Jurkat, Clone E6-1 (cell line): ENCODE measurements at places on chromosomes 13 and 19.
A peak's percentile ranks its signal among the peaks of the same experiment; 100 is the strongest.

DNA sequence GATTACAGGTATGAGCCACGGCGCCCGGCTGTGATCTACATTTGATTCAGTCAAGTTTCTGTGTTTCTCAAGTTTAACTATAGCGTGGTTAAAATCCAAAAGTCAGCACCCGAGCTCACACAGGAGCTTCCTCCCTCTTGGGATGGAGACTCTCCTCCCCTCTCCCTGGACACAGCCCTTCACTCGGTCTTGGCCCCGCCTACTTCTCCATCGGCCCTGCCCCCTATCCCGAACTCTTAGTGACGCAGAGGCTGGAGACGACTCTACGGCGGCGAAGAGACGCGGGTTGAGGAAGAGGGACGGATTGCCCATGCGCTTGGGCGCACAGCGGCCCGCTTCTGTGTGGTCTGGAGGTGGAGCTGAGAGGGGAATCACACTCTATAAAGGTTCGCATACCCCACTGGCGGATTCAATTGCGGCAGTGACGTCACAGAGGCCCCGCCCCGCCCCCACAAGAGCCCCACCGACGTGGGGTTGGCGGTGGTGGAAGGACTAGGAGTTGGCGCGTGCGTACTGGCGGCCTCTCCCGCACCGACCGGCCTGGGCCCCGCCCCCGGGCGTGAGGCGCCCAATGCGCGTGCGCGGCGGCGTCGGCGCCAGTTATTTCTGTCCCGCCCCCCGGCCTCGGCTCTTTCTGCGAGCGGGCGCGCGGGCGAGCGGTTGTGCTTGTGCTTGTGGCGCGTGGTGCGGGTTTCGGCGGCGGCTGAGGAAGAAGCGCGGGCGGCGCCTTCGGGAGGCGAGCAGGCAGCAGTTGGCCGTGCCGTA, at the start of gene TRIM28:
Gene TRIM28, plus strand, starts transcription at position 239 of the 765 bp plus-strand sequence. CDS start 694 bp downstream, outside the sequence.
- DNase-seq: peak; percentile 98

DNA sequence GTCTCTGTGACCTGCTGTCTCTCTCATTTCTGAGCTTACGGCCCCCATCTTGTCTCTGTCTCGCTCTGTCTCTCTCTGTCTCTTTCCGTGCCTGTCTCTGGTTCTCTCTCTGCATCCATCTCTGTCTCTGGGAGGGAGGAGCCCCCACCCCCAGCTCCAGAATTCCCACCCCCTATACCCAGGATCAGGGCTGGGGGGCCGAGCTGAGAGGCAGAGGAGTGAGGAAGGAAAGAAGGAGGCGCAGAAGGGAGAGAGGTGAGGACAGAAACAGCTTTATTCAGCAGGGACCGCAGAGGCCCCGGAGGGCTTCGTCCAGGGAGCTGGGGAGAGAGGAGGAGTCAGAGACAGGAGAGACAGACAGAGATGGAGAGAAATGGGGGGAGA, 14.0 kb downstream of the JOSD2 start:
- no peak for DNase-seq

GRCh38 chr13:48962281-48962680, 13.4 kb upstream of the FNDC3A start:
- DNase-seq: no peak

- DNase-seq: no peak
These were observed 44.7 kb downstream of the EFNB2 start for GRCh38 chr13:106490569-106491321.

- no peak for DNase-seq
These were observed 2.0 kb upstream of the SPACA6 start for GRCh38 chr19:51691074-51691583.

- no peak for DNase-seq
These were observed 105.0 kb downstream of the STK24 start for GRCh38 chr13:98471934-98472333.

- no peak for DNase-seq
These were observed 89.8 kb upstream of the MYCBP2 start for GRCh38 chr13:77416666-77417212.

GRCh38 chr19:50723069-50723468, at the start of gene CLEC11A:
CLEC11A (plus strand) TSS chr19:50723364; CDS start chr19:50723526, 162 bp downstream.
- DNase-seq: peak; percentile 63

DNA sequence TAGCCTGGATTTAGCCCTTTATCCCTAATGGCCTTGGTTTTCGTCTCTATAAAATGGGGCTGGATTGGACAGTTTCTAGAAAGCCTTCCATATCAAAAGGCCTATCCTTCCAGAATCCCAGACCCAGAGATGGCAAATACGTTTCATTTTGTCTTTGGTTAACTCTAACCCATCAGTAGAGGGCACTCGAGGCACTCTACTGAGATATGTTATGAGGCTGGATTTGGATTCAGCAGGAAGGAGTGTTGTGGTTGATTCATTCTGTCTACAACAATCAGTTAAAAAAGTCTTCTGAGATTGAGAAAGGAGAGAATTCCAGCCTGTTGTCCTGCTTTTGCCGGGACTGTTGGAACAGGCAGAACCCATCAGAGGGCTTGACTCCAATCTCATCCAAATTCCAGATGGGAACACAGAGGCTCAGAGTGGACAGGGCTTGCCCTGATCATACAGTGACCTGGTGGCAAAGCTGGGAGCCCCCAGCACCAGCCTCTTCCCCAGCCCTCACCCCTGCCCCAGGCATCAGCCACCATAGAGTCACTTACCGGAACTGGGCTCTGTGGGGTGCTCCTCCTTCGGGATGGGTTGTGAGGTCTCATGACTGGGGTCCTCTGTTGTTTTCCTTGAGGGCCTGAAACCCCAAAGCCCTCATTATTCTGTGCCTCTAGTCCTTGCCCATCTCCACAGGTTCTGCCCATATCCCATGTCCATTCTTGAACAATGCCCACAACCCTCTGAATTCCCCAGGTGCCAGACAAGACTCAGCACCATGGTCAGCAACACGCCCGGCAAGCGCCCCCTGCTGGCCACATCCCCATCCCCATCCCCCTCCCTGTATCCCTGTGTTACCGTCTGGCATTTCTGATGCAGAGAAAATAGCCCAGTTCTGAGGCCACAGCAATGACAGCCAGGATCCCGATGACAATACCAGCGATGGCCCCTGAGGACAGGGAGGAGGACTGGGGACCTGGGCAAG, 12.3 kb upstream of the ZNF180 start:
- DNase-seq: no peak

DNA sequence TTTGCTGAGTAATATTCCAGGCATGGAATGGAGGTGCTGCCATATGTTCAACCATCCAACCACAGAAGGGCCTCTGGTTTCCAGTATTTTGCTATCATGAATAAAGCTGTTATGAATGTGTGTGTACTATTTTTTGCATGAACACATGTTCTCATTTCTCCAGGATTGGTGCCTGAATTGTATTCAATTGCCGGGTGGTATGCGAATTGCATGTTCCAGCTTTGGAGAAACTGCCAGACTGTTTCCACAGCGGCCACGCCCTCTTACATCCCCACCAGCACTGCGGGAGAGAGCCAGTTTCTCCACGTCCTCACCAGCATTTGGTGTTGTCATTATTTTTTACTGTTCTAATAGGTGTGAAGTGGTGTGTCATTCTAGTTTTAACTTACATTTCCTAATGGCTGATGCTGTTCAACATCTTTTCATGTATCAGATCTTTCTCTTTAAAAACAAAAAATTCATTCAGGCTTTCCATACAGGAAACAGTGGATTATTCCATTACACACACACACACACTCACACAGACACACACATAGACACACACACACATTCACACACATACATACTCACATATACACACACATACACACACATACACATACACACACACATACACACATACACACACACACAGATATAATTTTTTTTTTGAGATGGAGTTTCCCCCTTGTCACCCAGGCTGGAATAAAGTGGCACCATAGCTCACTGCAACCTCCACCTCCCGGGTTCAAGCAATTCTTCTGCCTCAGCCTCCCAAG, 154.1 kb downstream of the PTPRS start:
- no peak for DNase-seq

GRCh38 chr13:40433577-40433976, 232.9 kb downstream of the FOXO1 start:
- DNase-seq: peak; percentile 39

GRCh38 chr13:42068886-42069285, 20.4 kb downstream of the DGKH start:
- DNase-seq: no peak

DNA sequence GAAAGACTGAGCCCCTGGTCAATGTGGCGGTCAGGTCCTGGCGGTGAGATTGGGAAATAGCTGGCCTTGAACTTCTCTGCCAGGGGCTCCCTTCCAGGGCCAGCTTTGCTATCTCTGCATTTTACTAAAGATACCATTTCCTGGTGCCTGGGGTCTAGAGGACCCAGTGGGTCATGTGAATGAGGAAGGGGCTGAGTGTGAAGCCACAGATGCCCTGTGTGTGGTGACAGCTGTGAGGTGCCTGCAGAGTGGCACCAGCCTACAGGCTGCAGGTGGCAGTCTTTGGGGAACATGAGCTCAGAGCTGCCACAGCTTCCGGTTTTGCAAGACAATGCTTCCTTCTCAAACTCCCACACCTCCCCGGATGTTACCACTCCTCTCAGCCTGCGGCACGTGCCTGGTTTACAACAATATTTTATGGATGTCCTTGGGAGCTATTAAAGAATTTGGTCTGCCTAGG, 5.2 kb upstream of the MLNR start:
- peak; percentile 90 for DNase-seq

GRCh38 chr13:112693831-112694497, 4.1 kb downstream of the ATP11A start:
- no peak for DNase-seq

- no peak for DNase-seq
These were observed 640.8 kb downstream of the EFNB2 start for GRCh38 chr13:105894697-105895096.

DNA sequence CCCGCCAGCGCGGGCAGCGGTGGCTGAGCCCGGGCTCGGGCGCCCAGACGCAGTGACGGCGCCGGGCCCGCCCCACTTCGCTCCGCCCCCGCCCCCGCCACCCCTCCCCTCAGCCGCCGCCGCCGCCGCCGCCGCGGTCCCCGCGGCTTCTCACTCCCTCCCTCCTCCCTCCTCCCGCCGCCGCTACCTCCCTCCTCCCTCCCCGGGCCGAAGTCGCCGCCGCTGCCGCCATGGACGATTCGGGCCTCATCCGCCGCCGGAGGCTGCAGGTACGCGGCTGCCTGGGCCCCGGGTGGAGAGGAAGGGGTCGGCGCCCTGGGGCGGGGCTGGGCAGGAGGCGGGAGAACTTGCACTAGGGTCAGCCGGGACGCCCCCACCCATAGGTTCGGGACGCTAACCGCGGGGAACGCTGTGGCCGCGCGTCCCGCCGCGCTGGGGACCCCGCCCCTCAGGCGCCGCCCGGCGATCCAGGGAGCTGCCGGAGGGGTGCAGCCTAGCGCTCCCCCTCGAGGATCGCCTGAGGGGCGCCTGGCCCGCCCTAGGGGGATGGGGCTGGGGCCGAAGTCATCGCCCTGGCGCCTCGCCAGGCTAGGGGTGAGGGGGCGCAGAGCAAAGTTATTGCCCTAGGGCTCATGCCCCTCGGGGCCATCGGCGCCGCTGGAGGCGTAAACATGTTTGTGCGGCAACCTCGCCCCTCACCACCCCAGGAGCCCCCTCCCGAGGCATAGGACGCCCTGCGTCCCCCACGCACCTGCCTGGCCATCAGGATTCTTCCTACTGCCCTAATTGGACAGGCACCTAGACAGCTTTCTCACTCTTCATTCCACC, 427 bp downstream of the RTBDN start:
- DNase-seq: no peak

GRCh38 chr13:47499358-47500150, 501.5 kb downstream of the SUCLA2 start:
- DNase-seq: no peak
